ENCODE measurements at places on chromosomes 2 and 18.

DNA sequence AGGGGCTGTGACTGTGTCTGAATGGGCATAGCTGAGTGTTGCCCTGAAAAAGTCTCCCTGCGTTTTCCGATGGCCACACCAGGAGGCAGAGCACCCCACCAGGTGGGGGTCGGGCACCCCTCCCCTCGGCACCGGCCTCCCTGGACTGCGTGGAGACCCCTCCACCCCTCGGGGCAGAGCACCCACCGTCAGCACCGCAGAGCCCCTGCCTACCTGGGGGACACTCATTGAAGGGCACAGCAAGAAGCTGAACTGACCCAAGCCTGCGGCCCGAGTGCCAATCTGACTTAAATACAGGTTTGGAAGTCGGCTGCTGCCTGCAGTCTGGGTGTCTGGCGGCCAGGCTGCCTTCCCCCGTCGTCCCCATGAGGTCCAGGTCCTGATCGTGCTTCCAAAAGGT is 69.9 kb downstream of the KCNG2 start:
- no peak for DNase-seq

DNA sequence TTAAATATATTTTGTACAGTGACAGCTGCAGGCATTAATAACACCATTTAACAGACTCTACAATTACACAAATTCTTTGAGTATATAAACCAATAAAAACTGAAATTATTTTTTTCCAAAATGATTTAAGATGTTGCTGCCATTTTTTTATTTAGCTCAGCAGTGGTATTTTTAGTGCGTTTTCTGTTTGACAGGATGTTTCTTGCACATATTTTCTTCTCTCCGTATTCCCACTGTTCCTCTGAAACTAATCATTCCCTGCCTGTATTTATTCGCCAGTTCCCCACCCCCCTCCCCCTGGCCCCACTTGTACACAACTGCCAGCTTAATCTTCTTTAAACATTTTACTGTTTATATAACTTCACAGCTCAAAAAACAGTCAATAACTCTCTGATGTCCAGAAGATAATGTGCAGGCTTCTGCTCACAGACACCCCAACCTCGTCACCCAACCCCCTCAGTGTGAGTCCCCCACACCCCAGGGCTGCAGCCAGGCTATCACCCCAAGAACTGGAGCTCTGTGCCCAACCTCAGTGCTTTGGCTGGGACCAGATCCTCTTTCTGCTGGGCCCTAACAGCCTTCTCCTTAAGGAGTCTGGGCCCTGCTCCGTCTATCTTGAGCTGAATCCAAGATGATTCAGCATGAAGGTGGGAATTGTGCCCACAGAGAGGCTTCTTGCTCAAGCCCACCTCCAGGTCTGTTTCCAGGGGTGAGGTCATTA is 41.6 kb upstream of the MAP4K4 start:
- DNase-seq = no peak

DNA sequence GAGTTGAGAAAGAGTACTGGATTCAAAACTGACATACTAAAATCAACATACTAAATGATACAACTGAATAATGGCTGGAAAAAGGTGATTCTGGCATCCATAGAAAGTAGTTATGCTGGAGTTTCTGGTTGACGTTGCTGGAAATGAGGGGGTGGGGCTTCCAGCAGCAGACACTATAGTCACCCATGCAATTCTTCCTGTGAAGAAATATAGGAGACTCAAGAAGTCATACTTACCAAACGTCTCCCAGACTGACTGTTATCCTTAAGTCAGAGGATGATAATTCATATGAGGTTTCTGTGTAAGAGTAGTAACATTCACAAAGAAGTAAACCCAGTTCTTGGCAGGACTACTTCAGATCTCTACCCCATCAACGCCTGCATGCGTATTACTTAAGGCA is 23.6 kb downstream of the DTNB start:
- DNase-seq = no peak

- DNase-seq = no peak
Observed at GRCh38 chr2:103293067-103293741, 531.4 kb downstream of the TMEM182 start.

GRCh38 chr2:222360146-222360545 is 61.3 kb upstream of the PAX3 start:
- DNase-seq = no peak

DNA sequence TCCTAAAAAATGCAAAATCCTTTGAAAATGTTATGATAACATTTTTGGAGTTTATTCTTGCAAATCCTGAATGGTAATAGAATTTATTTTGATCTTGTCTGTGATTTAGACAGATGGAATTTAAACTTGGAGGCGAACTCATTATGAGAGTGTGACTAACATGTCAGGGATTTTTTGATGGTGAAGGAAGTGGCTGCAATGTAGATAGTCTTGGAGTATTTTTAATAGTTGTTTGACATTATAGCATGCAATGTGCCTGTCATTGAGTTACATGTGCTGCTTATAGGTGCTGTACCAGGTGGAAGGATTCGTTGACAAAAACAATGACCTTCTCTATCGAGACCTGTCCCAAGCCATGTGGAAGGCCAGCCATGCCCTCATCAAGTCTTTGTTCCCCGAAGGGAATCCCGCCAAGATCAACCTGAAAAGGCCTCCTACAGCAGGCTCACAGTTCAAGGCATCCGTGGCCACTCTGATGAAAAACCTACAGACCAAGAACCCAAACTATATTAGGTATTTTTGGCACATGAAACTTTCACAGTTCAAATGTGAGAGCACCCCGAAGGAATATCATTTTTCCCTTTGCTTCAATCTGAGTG is 141.8 kb downstream of the MYO1B start:
- DNase-seq = peak; percentile 77

DNA sequence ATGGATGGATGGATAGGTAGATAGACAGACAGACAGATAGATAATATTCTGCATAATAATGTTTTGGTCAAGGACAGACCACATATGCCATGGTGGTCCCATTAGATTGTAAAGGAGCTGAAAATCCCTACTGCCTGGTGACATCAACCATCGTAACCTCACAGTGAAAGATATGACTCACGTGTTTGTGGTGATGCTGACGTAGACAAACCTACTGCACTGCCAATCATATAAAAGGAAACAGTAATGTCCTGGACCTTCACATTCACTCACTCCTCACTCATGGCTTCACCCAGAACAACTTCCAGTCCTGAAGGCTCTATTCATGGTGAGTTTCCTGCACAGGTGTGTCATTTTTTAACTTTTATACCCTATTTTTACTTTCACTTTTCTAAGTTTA is 202.9 kb upstream of the TPO start:
- no peak for DNase-seq

- no peak for DNase-seq
Observed at GRCh38 chr2:69001879-69002278, 11.1 kb upstream of the ANTXR1 start.

- DNase-seq = no peak
Observed at GRCh38 chr18:76823161-76823538, 793 bp downstream of the ZNF236 start.

- no peak for DNase-seq
Observed at GRCh38 chr2:217326238-217327022, 466.6 kb upstream of the TNP1 start.

GRCh38 chr2:45433363-45433762 is 177.7 kb downstream of the SRBD1 start:
- no peak for DNase-seq

DNA sequence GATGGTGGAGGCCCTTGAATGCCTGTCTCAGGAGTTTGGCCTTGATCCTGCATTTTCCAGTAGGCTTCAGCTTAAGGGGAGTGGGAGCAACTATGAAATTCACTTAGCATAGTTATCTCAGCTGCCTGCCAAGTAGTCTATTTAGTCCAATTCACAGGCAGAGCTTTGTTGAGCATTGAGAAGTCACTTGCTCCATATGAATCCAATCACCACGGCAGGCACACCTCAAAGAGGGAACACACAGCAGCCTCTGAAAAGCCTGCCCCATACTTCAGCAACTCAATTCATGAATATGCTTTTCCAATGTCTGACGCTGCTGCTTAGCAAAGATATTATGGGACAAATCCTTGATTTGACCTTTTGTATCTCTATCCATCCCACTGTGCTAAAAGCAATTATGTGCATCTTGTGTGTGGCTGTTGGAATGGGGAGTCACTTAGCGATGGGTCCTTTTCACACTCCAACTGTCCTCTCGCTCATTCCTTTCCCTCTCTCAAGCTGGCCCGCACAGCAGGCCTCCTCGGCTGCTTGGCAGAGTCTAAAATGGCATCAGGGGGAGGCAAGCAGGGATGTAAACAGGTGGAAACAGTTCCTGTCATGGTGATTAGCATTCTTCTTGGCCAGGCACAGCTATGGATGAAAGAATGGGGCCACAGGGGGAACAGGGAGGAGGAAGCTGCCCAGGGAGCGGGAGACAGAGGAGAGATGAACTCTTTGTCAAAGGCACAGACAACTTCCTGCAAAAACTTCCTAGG is 56.0 kb upstream of the LRPPRC start:
- DNase-seq = no peak

DNA sequence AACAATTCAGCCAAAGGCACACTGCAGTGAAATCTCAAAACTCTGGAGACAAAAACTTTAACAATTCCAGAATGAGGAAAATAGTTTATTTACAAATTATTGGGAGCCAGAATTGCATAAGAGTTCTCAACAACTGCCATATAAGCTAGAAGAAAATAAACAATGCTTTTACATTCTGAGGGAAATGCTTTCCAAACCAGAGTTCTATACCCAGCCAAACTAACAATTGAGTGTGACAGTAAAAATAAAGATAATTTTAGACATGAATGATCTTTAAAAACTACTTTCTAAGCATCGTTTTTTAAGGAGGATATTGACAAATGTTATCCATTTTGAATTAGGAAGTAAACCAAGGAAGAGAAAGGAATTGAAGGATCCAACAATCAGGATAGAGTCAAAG is 271.4 kb downstream of the DYSF start:
- DNase-seq = no peak

GRCh38 chr2:74137651-74138599 is 9.8 kb downstream of the BOLA3 start:
- no peak for DNase-seq

DNA sequence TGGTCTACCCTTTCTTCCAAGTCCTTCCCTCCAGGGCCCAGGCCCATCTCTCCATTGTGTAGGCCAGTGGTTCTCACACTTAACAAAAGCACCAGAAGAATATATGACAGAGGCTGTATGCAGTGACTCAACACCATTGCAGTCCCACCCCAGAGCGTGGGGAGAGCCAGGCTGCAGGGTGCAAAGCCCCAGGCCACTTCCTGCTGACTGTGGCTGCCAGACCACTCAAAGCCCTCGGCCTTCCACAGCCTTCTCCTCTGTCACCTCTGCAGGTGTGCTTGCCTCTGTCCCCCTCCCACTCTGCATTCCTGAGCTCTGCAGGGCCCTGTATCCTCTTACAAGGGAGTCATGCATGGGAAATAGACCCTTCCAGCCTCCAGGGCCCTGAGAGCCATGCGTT is 40.4 kb upstream of the ARHGEF4 start:
- no peak for DNase-seq

GRCh38 chr2:219331560-219332213 is 857 bp downstream of the RESP18 start:
- DNase-seq = no peak

DNA sequence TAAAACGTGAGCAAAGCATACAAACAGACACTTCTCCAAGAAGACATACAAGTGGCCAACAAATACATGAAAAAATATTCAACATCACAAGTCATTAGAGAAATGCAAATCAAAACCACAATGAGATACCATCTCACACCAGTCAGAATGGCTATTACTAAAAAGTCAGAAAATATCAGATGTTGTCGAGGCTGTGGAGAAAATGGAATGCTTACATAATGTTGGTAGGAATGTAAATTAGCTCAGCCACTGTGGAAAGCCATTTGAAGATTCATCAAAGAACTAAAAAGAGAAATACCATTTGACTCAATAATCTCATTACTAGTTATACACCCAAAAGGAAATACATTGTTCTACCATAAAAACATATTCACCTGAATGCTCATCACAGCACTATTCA is 825.7 kb downstream of the SUCLG1 start:
- no peak for DNase-seq

- DNase-seq = no peak
Observed at GRCh38 chr18:59052965-59053820, 86.5 kb upstream of the SEC11C start.

DNA sequence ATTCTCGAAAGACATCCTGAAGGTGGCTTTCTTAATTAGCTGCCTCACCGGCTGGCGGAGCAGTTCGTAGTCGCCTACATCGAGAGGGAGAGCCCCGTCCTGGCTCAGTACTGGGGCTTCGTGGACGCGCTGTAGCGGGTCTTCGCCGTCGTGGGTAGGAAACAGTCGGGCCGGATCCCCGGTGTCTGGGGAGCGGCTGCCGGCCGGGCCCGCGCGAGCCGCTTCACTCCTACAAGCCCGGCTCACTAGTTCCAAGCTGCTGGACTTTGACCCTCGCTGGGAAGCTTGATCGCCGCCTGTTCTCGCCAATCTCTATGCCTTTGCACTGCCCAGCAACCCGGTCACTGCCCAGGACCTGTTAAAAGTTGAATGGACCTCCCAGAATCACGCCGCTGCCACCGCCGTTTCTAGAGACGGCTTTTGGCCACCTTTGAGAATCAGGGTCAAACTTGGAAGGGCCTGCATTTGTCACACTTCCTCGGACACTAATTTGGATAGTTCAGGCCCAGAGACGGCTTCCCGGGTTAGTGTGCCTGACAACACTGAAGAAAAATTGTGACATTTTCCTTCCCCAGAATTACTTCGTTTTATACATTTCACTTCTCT is 41.4 kb upstream of the AKAIN1 start:
- no peak for DNase-seq

DNA sequence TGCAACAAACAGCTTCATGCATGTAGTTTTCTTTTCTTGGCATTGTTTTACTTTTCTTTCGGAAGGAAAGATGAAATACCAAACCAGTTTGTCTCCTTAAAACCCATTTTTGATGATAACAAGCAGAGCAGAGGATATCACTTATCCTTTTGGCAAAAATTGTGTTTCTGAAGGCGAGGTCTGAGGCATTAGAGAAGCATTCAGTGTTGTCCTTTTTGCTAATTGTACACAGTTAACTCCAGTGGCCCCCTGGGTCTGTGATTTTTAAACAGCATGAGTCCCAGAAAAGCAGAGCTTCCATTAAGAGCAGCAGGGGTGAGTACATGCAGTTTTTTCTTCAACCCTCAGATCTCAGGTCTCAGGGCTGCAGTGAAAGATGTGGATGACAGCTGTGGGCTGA is 41.3 kb downstream of the TTC39C start:
- DNase-seq = no peak

DNA sequence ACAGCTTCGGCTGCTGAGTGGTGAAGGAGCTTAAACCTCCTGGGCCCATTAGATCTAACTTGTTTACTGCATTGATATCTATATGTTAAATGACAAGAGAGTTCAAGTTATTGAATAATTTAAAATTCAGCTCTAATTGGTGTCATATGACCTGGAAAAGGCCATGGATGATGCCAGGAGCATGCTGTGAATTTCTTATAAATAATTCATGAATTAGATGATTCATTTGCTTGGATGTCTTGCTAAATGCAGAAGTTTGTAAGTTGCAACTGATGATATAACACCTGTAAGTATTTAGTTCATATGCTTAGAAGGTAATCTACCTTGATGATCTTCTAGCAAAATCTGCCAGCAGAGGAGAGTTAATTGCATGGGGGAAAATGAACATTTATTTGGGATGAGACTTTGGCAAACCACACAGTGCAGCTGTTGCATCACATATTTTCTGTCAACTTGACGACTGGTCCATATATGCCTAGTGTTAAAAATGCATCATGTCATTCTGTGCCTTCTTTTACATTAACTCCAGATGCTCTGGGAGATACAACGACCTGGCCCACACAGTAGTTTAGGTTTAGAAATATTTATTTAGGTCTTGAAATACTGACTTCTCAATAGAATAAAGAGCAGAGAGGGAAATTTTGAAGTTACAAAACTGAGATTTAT is 226.3 kb downstream of the KIAA1328 start:
- DNase-seq = no peak

- DNase-seq = no peak
Observed at GRCh38 chr18:77754475-77755044, 504.9 kb downstream of the GALR1 start.

Measured in HS-5 (cell line).